GM03348 (cell line): ENCODE measurements at places on chromosomes 1 and 21.
A peak's percentile ranks its signal among the peaks of the same experiment; 100 is the strongest.

DNA sequence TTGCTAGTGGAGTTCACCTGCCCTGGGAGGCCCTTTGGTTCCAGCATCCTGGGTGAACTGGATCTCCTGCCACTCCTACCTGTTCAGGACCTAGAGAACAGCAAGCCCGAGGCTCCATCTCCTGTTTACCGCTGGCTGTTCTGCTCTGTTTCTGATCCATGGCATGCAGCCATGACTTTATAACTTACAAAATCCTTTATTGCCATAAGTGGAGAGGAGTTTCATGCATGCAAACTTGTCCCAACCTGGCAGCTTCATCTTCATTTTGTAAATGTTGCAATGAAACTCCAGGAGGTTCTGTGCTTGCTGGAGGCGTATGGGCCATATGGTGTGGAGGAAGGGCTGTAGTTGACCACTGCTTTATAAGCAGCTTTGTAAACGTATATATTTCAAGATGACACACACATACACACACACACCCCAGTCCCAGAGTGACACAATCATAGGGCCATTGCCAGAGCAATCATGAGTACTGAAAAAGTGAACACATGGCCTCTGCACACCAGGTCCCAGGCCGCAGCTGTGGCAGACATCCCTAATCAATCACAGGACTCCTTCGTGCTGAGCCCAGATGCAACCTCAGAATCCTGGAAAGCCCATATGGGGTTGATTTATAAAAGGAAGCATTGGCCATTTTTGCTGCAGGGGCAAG, 69.0 kb downstream of the UBIAD1 start:
- no peak for DNase-seq

DNA sequence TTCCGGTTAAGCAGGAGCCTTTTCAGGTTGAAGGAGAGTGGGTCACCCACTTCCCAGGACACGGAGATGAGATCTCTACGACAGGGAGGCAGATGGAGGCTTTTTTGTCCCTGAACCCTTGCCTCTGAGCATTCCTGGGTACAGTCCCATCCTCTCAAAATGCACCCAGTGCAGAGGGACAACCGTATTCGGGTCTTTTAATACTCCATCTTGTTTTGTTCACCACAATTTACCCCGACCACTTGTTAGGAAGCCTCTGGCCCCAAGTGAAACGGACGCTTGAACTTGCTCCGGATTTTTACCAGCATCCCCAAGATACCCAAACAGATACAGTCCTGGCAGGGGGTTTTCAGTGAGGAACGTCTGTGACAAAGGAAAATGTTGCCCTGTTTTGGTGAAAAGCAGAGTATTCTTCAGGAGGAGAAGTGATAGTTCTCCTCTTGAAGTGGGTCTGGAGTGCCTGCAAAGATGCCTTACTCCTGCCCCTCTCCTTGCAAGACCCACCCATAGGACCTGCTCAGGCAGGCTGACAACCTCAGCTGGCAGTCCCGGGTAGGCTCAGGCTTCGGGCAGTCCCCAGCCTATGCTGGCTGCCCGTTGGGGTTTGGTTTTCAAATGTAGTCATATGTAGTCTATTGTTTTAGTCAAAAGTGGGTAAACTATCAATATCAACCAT, 669 bp upstream of the ARL8A start:
- DNase-seq = peak; percentile 30

DNA sequence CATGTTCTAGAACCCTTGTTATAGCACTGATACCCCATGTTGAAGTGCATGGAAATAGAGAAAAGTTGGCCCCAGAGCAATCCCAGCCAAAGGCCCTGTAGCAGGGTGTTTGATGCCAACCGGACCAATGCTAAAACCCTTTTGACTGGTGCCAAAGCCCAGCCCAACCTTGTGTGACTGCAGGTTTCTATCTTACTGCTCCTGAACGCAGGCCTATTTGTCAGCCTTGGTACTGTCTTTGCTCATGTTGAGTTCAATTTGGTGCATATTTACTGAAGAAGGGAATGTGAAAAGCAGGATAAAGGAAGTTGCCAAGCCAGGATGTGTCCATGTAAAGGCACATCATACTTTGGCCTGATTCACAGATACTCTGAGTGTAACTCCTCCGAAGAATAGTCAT, 51.7 kb upstream of the NFASC start:
- DNase-seq = no peak

DNA sequence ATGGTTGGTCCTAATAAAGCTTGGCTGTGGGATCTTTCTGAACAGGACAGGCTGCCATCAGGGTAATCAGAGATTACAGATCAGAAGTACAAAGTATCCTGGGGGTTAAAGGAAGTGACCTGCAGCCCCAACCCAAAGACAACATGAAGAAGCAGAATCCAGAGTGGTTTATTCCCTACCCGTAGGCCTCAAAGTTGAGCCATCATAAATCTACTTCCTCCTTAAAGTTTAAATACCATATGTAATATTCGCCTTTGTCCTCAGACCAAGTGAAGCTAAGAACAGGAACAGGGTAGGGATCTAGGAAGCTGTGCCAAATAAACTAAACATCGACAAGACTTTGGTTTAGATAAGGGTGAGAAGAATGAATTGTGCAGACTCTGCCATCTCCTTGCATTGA, 15.9 kb upstream of the DHX9 start:
- no peak for DNase-seq

GRCh38 chr1:176656257-176656995, 193.5 kb downstream of the PAPPA2 start:
- DNase-seq = peak; percentile 73

- DNase-seq = peak; percentile 60
These were observed 80.3 kb upstream of the DPH5 start for GRCh38 chr1:101105877-101106276.

- DNase-seq = no peak
These were observed 16.8 kb downstream of the PTAFR start for GRCh38 chr1:28159680-28160079.

DNA sequence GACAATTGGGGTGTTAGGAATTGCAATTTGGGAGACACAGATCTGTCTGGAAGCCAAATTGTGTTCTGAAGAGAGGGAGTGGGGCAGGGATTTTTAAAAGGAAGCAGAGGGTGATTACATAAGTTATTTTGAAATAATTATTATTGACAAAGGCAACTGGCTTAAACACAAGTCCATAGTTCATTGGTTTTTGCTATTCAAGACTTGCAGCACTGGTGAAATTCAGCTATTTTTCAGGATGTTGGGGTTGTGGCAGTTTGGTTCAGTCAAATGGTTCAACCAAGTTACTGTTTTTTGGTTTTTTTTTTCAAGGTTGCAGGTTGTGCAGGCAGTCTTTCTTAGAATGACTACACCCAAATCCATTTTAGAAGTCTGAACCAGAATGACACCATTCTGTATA, 300.0 kb upstream of the DEPDC1 start:
- DNase-seq = no peak
